SJSA1 (cell line): ENCODE measurements at places on chromosomes 16 and 17.

- no peak for DNase-seq
- H3K36me3 ChIP-seq, result peaks cover 87% of the 10 kb centered on the region
- H3K27ac ChIP-seq, result no peak overlapping the region
- no peaks in the 10 kb centered on the region for H3K4me1 ChIP-seq
- H3K4me3 ChIP-seq, result no peak overlapping the region
Observed at GRCh38 chr17:8451933-8452614, 16.4 kb downstream of the NDEL1 start.

GRCh38 chr17:56742601-56743000 is 91.1 kb downstream of the C17orf67 start:
- H3K36me3 ChIP-seq, result no peaks in the 10 kb centered on the region
- no peak for DNase-seq
- H3K27me3 ChIP-seq, result no peaks in the 10 kb centered on the region
- no peak overlapping the region for H3K4me3 ChIP-seq
- H3K27ac ChIP-seq, result no peak overlapping the region

- peak; percentile 83 for DNase-seq
- peak overlapping the region; percentile 13 for H3K4me3 ChIP-seq
- H3K36me3 ChIP-seq, result no peaks in the 10 kb centered on the region
- H3K27ac ChIP-seq, result peak overlapping the region; percentile 11; the same call in 1 of the 2 replicates
- H3K4me1 ChIP-seq, result peaks cover 46% of the 10 kb centered on the region
- H3K27me3 ChIP-seq, result no peaks in the 10 kb centered on the region
Observed at GRCh38 chr17:27379888-27380533, 76.2 kb upstream of the KSR1 start.

DNA sequence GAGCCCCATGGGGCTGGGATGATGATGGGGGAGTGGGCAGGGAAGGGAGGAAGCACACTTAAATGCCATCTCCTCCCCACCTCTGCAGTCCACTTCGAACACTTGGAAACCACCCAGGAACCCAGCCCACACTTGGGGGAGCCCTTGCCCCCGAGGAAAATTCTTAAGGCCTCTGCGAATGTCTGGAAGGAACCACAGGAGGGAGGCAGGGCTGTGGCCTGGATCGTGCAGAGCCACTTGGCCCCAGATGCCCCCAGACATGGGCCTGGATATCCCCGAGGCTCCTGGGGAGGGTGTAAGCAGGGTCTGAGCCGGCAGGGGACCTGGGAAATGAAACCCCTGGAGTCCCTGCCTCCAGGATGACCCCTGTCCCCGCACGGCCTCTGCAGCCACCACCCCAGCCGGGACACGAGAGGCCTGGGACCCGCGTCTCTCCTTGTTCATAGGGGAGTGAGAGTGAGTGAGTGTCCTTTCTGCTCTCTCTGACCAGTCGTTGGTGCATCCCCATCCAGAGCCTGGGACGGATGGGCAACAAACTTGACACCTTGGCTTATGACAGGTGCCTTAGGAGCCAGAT is 11.8 kb upstream of the MTSS2 start:
- peaks cover 26% of the 10 kb centered on the region for H3K36me3 ChIP-seq
- DNase-seq, result no peak
- H3K27ac ChIP-seq, result no peak overlapping the region
- no peak overlapping the region for H3K4me3 ChIP-seq
- H3K4me1 ChIP-seq, result peaks cover 77% of the 10 kb centered on the region
- H3K27me3 ChIP-seq, result no peaks in the 10 kb centered on the region

DNA sequence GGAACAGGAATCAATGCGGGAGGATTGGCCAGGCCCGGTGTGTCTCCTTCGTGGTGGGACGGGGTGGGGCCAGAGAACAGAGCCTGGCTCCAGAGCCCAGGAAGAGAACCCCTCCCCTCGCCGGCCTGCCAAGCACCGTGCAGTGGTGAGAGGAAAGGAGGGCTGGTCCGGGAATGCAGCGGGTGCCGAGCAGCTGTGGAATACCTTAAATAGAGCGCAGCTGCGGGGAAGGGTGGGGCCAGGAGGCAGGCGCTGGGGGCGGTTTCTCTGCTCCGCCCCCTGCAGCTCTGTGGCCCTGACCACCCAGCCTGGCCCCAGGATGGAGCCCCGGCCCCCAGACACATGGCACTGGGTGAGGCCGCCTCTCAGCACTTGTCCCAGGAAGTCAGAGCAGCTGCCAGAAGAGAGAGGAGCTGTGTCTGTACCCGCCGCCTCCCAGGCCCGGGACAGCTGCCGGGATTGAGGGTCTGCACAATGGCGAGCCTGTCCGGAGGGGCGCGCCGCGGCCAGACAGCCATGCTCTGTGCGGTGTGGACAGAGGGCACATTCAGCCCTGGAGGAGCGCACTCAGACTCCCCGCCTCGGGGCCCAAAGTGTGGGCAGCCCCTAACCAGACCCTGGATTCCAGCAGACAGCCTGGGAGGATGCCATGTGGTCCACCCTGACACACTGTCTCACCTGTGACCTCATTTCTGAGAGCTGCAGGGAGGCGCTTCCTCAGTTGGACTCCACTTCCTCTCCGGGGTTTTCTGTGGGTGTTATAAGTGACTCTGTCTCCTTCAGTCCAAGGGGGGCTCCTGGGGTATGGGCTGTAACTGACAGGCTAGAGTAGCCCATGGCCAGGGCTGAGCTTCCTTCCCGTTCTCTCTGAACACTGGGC is 268.8 kb downstream of the SEC14L1 start:
- peaks cover 31% of the 10 kb centered on the region for H3K36me3 ChIP-seq
- peak; percentile 98 for DNase-seq
- peak overlapping the region; percentile 1; the same call in 1 of the 2 replicates for H3K4me3 ChIP-seq
- H3K27ac ChIP-seq, result peak overlapping the region; percentile 74
- peaks cover 93% of the 10 kb centered on the region for H3K4me1 ChIP-seq
